ENCODE measurements at places on chromosomes 1 and 21.

DNA sequence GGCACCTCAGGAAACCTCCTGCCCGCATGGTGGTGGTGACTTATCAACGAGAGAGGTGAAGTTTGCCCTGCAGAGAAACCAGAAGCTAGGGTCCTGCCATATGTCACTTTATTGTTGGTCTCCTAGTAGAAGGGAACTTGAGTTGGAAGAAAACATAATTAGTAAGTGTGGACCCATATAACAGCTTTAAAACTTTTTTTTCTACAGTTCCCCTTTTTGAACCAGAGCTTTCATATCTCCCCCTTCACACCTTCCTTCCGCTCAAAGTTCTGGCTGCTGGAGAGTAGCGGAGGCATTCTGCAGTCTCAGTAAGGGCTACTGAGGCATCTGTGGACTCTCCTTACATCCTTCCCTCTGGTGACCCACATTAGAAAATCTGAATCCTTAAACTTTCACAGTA, 48.9 kb downstream of the PHC2 start:
- DNase-seq, result no peak

DNA sequence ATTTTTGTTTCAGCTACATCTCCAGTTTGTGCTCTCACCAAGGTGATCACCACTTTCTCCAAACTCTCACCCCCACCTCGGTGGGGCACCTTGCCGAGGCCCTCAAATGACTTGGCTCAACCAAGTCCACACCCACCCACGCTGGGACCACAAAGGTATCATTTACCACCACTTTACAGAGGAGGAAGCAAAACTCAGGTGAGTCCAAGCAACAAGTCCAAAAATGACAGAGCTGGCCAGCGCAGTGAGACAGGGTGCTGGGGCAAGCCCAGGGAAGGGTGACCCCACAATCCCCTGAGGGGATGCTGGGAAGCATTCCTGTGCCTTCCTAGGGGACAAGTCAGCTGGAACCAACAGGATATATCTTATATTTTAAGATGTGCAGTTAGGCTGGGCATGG, 24.7 kb downstream of the SSBP3 start:
- DNase-seq, result no peak

DNA sequence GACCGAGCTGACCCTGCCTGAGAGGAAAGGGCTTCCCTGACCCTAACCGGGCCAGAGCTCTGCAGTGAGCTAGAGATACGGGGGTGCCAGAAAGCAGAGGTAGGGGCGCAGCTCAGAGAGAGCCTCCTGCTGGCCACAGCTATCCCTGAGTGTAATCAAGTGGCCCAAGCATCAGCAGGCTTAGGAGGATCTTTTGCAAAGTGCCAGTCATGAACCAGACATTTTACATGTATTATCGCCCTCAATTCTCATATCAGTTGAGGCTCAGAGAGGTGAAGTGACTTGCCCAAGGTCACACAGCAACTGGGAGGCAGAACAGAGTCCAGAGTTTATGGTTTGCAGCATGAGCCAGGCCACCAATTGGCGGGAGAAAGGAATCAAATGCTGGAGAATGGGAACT, 7.0 kb upstream of the ID3 start:
- no peak for DNase-seq

GRCh38 chr1:212256369-212256768, 28.8 kb upstream of the PPP2R5A start:
- DNase-seq, result no peak

DNA sequence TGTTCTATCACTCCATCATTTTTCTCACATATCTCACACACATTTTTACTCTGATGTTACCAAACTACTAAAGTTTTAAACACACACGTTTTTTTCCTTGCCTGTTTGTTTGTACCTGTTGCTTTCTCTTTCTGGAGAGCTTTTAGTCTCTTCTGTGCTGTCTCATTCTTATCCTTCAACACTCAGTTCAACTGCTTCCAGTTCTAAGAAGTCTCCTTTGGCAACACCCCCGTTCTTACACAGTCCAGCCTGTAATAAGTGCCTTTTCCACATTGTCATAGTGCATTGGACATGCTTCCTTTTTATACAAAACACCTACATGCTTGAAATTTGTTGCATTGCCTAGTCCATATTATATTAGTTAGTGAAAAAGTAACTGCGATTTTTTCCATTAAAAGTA, 360.2 kb upstream of the BRINP3 start:
- no peak for DNase-seq

- DNase-seq, result no peak
Observed at GRCh38 chr1:115911294-115911693, 65.0 kb upstream of the SLC22A15 start.

DNA sequence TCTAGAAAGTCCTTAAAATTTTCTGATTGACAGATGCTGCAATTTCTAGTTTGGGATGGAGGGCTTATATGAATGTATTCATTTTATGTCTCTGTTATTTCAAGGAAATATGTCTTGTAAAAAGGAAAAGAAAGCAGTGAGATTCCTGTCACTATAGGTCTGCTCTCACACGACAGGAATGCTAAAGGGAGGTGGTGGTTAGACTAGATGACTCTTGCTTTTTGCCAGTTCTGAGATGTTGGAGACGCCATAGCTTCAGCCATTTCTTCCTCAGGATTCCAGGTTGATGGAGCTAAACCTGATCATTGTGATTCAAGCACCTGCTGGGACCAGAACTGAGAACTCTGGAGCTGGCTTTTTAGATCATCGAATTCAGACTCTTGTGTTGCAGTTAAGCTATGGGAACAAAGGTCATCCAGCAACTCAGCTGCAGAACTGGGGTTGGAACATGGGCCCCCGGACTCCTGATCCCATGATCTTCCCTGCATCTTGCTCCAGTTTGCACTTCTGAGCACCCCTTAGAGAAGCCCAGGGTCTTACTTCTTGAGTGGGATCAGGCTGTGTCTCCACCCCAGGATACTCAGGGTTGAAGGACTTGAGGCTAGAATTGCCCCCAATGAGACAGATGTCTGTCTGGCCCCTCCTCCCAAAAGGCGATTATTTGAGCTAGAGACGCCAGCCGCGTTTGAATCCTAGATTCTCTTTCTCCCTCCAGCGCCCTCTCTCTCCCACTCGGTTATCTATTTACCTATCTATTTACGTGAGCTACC, 46.7 kb upstream of the FOXO6 start:
- DNase-seq, result no peak

DNA sequence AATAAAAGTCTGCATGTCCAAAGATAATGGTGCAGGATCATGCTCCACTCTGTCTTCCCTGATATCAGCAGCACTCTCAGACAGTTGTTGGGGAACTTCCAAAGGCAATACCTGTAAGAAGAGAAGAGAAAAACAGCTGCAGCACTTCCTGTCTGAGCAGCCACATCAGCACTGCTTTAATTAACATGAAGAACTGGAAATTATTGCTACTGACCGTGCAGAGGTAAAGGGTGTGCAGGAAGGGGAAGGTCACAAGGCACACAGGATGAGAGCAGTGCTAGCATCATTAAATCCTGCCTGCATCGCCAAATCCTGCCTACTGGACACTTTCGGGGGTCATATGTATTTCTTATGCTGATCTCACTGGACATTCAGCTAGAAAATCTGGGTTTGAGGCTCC, 379.0 kb downstream of the LMX1A start:
- no peak for DNase-seq

DNA sequence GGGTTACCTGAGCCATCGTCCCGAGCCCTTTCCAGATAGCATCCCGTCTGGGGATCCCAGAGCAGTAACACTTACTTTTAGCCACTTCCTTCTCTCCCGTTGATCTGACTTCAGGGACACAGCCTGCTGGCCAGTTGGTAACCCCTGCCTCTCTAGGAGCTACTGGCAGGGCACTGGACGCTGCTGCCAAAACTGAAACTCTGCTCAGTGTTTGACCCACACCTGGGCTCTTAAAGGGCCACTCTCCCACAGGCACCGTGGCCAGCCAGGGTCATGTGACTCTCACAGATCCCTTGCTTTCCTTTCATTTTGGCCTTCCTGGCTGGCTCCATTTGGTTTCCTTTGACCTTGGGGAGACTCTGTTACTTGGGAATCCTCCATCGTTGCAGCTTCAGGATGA, at the start of gene PIGR:
Gene PIGR, minus strand, starts transcription at position 206 of the 400 bp plus-strand sequence. CDS start 5,935 bp downstream, outside the sequence.
- DNase-seq, result no peak

- no peak for DNase-seq
Observed at GRCh38 chr1:52653207-52653849, 20.4 kb downstream of the SHISAL2A start.

DNA sequence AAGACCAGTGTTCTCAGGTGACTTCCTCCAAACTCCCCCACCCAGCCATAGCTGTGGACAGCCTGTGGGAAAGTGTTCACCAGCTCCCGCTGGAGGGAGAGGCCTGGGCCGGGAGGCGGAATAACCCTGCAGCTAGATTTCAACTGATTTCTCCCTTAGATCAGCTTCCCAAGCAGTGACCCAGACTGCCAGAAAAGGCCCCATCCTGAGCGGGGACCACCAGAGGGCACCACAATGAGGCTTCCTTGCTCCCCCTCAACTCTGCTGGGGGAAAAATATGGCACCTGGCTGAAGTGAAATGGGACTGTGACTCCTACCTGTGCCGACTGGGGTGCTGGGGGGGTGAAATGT, 50.8 kb downstream of the RHBG start:
- DNase-seq, result no peak

- no peak for DNase-seq
Observed at GRCh38 chr1:23530087-23530746, 816 bp downstream of the E2F2 start.

DNA sequence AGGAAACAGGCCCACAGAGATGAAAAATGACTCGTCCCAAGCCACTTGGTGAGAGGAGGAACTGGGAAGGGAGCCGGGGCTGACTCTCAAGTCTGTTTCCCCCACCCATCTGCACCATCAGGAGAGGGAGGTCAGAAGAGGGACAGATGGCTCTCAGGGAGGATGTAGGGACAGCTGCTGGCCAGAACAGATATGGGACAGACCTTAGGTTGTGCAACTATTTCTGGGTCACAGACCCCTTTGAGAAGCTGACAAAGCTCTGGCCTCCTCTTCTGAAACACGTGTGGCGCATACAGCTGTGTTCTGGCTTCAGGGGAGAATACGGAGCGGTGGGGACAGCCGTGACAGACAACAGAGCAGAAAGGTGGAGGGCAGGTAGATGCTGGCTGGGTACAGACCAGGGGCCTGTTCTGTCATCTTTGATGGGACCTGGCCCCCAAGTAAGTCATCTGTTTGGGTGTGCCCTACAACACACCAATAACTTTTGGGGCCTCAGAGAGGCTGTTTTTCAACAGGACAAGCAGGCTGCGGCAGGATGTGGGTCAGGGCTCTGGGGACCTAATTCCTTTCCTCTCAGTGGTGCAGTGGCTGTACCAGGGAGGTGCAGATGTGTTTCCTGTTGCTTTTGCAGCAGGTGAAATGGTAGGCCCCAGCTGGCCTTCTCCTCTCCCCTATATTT, 7.3 kb downstream of the SH3BGRL3 start:
- DNase-seq, result no peak

- no peak for DNase-seq
Observed at GRCh38 chr1:22801761-22802160, 91.1 kb downstream of the EPHB2 start.

DNA sequence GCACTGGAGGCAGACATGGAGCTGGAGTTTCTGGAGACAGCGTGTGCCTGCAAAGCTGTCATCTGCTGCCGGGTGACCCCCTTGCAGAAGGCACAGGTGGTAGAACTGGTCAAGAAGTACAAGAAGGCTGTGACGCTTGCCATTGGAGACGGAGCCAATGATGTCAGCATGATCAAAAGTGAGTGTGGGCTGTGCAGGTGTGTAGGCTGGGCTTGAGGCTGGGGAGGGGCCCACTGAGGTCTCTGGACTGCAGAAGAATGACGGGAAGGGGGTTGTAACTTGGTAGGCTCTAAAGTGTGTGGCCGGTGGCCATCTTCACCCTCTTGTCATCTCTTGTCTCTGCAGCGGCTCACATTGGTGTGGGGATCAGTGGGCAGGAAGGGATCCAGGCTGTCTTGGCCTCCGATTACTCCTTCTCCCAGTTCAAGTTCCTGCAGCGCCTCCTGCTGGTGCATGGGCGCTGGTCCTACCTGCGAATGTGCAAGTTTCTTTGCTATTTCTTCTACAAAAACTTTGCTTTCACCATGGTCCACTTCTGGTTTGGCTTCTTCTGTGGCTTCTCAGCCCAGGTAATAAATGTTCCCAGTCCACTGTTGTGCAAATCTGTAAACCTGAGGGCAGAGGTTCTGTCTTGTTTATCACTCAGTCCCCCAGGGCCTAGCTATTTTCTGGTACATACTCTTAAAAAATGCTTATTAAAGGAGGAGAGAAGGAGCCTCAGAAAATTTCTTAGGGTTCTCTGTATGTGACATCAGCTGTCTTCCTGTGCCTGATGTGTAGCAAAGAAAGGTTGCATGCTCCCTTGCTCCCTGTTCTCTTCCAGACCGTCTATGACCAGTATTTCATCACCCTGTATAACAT, 19.9 kb downstream of the ATP8B2 start:
- DNase-seq, result no peak

DNA sequence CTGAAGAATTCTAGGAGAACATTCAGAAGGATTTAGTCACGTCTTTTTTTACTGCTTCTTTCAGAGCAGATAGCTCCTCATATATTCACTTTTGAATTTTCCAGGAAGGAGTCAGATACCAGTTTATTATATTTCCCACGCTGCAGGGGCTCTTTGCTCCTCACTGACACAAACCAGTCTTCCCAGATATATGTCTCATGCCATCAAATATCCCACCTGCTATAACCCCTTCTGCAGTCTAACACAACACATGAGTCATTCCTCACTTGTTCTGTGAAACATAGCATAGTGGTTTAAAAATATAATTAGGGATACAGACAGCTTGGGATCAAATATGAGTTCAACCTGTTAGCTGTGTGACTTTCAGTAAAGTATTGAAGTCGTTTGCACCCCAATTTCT, 251.7 kb upstream of the DPYD start:
- DNase-seq, result no peak

DNA sequence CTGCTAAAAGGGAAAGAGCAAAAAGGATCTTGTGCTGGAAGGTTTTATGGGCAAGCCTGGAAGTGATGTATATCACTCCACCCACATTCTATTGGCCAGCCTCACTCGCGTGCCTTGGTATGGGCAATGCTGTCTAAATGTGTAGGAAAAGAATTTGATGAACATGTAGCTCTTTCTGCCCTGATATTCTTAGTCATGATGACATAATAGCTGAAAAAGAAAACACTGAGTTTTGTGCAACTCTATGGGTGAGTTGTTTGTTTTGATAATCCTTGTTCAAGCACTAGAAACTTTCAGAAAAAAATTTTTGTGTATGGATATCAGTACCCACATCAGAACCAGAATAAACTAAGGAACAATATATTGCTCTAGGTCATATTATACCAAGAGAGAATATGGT, 231.5 kb upstream of the ST6GALNAC5 start:
- no peak for DNase-seq

GRCh38 chr1:206935491-206936067, 10.7 kb downstream of the PIGR start:
- DNase-seq, result no peak
